ENCODE measurements at places on chromosomes 1 and 21.

GRCh38 chr1:167056529-167057231 is 33.5 kb downstream of the GPA33 start:
- DNase-seq: no peak

- no peak for DNase-seq
Measured at GRCh38 chr1:177170756-177171535, at the start of gene BRINP2. Gene BRINP2 (plus strand): TSS chr1:177170958. CDS start chr1:177229877, 58,919 bp downstream.

- DNase-seq: no peak
Measured at GRCh38 chr1:175207971-175208370, 15.4 kb upstream of the KIAA0040 start.

- DNase-seq: no peak
Measured at GRCh38 chr1:204272505-204272904, 58.7 kb upstream of the GOLT1A start.
